Bronchial epithelial cell (primary cell): ENCODE measurements at places on chromosomes 6 and 20. TPM values are rescaled to one million over a fixed set of nuclear protein-coding genes. Genes with fewer than 3 reads are reported as not detected.

The BFSP1 gene
- 2.9 and 3.6 TPM in 2 replicates for total RNA-seq

The CAPN11 gene
- not detected in 2 replicates for total RNA-seq

The TLDC2 gene
- 0.13 and 0.26 TPM in 2 replicates for total RNA-seq

The SAMD3 gene
- total RNA-seq = not detected in 2 replicates

The FUT9 gene
- under 0.01 TPM in 1 of 2 replicates, not detected in the other for total RNA-seq

The SCRT2 gene
- not detected in 2 replicates for total RNA-seq

The SERAC1 gene
- total RNA-seq = 12.1 and 15.1 TPM in 2 replicates

The FAM217A gene
- not detected in 2 replicates for total RNA-seq

The CRISP3 gene
- total RNA-seq = under 0.01 and 2.4 TPM in 2 replicates

The MYLIP gene
- total RNA-seq = 8.2 and 9.7 TPM in 2 replicates

The RAB22A gene
- total RNA-seq = 17.6 and 18.3 TPM in 2 replicates

The OOEP gene
- total RNA-seq = not detected in 2 replicates

The KHDC1L gene
- total RNA-seq = not detected in 2 replicates

The SASH1 gene
- total RNA-seq = 3.9 and 9.0 TPM in 2 replicates

The MEA1 gene
- 55.2 and 62.4 TPM in 2 replicates for total RNA-seq

The TMEM151B gene
- not detected in 2 replicates for total RNA-seq

The OTOR gene
- not detected in 2 replicates for total RNA-seq

The ZKSCAN8 gene
- total RNA-seq = 6.4 and 9.7 TPM in 2 replicates

The MTFR2 gene
- total RNA-seq = 0.51 and 0.79 TPM in 2 replicates

The SLC22A16 gene
- not detected in 2 replicates for total RNA-seq

The OPRM1 gene
- not detected in 2 replicates for total RNA-seq

The RIPPLY2 gene
- total RNA-seq = not detected in 2 replicates

The ESR1 gene
- under 0.01 and 0.13 TPM in 2 replicates for total RNA-seq

The ATF6B gene
- 8.7 and 11.1 TPM in 2 replicates for total RNA-seq

The PEX7 gene
- 19.3 and 20.0 TPM in 2 replicates for total RNA-seq

The CDSN gene
- not detected in 2 replicates for total RNA-seq

The PCSK2 gene
- total RNA-seq = not detected in 2 replicates

The HCRTR2 gene
- not detected in 2 replicates for total RNA-seq

The TMC2 gene
- not detected in 2 replicates for total RNA-seq

The GJA10 gene
- total RNA-seq = not detected in 2 replicates

The ZNF311 gene
- total RNA-seq = 3.8 and 3.9 TPM in 2 replicates

The SEL1L2 gene
- not detected in 2 replicates for total RNA-seq

The SAMD10 gene
- total RNA-seq = 1.1 and 2.7 TPM in 2 replicates

The SLC35A1 gene
- total RNA-seq = 12.2 and 14.5 TPM in 2 replicates

The HUS1B gene
- 0.53 and 1.4 TPM in 2 replicates for total RNA-seq

The HAO1 gene
- not detected in 2 replicates for total RNA-seq

The TSHZ2 gene
- 1.6 and 1.8 TPM in 2 replicates for total RNA-seq

The BTN1A1 gene
- total RNA-seq = not detected in 2 replicates

The PRR18 gene
- total RNA-seq = under 0.01 TPM in 2 replicates

The CRIP3 gene
- total RNA-seq = not detected in 2 replicates

The OR2J3 gene
- total RNA-seq = not detected in 2 replicates

The E2F1 gene
- 0.26 and 0.64 TPM in 2 replicates for total RNA-seq
